ENCODE measurements at places on chromosomes 16 and 17.
A peak's percentile ranks its signal among the peaks of the same experiment; 100 is the strongest.

DNA sequence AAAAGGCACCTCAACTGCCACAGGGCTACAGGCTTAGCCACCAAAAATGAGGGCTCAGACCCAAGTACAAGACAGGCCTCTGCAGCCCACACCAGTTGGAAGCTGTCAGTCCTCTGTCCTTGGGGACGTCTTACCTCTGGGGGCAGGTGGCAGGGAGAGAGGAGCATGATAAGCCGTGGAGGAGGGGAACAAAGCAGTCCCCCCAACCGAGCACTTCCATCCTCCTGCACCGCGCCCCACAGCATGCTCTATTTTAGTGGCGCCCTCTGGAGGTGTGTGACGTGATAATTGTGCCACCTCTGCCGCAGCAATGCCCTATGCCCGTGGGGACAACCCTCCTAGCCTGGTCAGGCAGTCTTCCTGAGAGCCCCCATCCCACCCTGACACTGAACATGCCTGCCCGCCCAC lies 13.6 kb downstream of the G6PC3 start:
- no peak for DNase-seq

- no peak for DNase-seq
These were observed 95.2 kb upstream of the FOXF1 start for GRCh38 chr16:86414991-86415740.

DNA sequence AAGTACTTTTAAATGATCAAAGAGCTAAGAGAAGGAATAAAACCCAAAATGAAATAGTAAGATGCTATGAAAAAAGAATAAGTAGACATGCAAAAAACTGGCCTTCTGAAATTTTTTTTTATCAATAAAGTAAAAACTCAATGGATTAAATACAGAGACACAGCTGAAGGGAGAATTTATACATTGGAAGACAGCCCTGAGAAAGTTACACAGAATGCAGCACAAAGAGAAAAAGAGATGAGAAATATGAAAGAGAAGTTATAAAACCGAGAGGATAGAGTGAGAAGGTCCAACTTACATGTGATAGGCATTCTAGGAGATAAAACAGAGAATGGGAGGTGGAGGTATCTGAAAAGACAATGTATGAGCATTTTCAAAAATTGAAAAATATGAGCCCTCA lies 57.0 kb downstream of the MARF1 start:
- no peak for DNase-seq

DNA sequence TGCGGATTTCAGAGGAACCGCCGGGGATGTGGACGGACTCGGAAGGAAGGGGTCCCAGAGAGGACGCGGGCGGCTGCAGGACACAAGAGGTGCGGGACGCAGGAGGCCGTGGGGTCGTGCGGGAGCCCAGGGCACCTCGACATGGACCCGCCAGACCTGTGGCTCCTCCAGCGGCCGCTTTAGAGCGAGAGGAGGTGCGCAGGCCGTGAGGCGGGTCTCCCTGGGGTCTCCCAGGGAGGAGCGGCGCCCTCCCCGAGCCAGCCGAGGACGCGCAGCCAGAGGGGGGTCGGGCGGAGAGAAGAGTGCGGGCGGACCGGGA lies 6.8 kb upstream of the FLYWCH1 start:
- DNase-seq, result no peak

DNA sequence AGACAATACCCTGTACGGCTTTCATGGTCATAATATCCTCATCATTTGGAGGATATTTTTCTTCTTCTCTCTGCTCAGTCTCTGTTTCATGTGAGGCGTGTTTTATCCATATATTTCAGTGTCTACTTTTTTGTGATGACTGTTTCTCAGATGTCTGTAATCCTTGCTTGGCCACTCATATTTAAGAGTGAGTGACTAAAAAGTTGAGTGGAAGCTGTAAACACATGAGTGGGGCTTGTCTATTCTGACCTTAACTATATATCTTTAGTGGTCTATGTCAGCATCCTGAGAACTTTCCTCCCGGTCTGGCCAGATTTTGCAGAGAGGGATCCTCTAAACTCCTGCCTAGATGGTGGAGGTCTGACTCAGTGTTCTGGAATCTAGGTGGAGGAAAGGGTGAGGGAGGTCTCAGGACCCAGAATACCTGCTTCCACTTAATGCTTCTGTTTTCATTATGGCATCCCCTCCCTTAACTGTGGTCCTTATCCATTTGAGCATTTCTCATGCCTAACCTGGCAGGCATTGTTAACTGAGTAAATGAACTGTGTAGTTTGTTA lies 6.0 kb downstream of the DDX19B start:
- DNase-seq, result no peak

DNA sequence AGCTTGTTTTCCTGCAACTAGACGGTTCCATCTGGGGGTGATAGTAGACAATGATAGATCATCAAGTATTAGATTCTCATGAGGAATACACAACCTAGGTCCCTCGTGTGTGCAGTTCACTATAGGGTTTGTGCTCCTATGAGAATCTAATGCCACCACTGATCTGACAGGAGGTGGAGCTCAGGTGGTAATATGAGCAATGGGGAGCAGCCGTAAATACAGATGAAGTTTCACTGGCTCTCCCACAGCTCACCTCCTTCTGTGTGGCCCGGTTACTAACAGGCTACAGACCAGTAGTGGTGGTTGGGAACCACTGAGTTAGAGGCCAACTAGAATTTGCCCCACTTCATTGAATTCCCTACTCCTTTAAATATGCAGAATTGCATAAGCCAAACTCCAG lies 147.5 kb upstream of the HSBP1 start:
- no peak for DNase-seq

- no peak for DNase-seq
These were observed 50.6 kb upstream of the VPS4A start for GRCh38 chr16:69260506-69260905.

DNA sequence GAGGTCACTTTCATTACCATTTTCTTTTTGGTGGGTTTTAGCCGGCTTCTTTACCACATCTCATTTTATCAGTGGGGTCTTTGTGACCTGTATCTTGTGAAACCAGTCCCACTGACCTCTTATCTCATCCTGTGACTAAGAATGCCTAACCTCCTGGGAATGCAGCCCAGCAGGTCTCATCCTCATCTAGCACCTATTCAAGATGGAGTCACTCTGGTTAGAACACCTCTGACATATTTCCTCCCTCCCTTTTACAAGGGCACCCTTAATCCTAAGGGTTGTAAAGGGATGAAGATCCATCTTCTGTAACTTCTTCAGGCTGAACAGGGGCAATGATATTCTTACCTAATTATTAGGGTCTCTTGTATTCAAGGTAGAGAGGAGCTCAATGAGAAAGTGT lies 107.9 kb upstream of the HAS3 start:
- no peak for DNase-seq

GRCh38 chr16:83990492-83990891 lies 22.4 kb downstream of the NECAB2 start:
- DNase-seq, result no peak

- no peak for DNase-seq
These were observed 10.9 kb upstream of the IL34 start for GRCh38 chr16:70635336-70636016.

DNA sequence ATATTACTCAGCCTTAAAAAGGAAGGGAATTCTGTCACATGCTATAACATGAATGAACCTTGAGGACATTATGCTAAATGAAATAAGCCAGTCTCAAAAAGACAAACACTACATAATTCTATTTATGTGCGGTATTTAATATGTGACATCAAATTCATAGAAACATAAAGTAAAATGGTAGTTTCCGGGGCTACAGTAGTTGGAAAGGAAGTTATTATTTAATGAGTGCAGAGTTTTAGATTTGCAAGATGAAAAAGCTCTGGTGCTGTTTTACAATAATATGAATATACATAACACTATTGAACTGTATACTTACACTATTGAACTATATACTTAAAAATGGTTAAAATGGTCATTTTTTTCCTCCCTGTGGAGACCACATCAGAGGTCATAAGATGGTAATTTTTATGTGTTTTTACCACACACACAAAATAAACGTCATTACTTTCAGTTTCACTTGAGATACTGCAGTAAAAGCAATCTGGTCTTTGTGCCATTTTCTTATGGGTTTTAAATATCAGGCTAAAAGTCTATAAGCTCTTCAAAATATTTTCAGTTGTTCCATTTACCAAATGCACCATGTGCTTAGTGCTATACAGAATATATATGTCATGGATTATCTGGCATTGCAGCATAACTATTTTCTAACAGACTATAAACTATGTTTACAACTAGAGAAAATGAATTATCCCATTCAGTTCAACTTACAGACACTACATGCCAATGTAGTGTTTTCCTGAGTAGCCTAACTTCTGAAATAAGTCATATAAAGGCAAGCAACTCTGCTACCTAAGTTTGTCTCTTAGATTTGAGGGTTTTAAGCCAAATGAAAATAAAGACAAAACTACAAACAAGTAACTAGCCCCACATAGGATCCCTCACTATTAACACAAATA lies 90.9 kb downstream of the SPAG9 start:
- DNase-seq, result peak; percentile 9

DNA sequence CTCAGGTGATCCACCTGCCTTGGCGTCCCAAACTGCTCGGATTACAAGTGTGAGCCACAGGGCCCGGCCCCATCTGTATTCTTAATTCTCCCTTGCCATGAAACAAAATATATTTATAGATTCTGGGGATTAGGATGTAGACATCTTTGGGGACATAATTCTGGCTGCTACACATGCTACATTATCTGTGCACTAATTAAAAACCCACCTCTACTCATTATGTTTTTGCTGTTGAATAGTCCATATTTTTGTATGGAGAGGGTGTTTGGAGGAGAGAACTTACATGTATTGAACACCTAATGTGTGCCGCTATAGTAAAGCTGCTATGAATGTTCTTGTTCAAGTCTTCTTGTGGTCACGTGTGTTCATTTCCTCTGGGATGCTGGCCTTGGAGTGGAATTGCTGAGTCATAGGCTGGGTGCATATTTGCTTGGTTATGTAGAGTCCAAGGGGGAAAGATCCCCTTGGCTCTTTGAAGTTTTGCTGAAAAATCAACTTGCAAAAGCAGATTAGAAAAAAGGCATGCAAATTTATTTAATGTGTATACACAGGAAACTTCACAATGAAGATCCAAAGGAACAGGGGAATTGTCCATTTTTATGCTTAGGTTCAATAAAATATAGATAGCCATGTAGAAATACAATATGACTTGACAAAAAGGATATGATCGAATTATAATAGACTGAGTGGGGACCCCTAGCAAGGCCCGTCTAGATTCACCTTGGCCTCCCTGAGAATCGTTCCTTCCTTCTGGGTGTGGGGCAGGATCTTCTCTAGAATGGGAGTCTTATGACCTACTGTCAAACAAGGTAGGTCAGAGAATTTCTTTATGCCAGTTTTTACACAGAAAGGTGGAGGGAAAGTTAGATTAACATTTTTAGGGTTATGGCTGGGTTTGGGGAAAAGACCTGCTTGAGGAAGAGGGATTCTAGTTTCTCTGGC lies 42.1 kb upstream of the GPRC5B start:
- DNase-seq, result no peak

DNA sequence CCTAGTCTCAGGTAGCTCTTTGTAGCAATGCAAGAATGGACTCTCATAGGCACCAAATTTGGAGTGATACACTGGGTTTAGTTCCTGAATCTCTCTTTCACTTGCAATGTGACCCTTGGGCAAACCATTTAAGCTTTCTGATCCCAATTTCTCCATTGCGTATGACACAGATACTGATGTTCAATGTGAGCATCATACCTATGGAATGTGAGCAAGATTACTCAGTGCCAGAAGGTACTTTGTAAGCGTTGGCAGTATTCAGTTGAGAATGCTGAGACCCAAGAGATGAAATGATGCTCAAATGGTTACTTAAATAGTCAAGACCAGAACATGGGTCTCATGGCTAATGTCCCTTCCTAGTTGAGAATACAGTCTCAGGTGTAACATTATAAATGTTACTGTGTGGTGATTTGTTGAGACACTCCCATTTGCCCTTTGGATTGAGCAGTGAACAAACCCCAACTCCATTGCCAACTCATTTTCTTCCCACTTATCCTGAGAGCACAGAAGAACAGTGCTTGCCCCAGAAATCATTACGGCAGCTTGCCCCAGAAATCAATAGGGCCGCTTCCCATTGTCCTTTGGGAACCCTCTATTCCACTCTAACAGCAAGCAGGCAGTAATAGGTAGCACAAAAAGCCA lies 134.1 kb downstream of the SOX9 start:
- no peak for DNase-seq

GRCh38 chr16:50526796-50527195 lies 21.4 kb upstream of the NKD1 start:
- DNase-seq, result no peak

DNA sequence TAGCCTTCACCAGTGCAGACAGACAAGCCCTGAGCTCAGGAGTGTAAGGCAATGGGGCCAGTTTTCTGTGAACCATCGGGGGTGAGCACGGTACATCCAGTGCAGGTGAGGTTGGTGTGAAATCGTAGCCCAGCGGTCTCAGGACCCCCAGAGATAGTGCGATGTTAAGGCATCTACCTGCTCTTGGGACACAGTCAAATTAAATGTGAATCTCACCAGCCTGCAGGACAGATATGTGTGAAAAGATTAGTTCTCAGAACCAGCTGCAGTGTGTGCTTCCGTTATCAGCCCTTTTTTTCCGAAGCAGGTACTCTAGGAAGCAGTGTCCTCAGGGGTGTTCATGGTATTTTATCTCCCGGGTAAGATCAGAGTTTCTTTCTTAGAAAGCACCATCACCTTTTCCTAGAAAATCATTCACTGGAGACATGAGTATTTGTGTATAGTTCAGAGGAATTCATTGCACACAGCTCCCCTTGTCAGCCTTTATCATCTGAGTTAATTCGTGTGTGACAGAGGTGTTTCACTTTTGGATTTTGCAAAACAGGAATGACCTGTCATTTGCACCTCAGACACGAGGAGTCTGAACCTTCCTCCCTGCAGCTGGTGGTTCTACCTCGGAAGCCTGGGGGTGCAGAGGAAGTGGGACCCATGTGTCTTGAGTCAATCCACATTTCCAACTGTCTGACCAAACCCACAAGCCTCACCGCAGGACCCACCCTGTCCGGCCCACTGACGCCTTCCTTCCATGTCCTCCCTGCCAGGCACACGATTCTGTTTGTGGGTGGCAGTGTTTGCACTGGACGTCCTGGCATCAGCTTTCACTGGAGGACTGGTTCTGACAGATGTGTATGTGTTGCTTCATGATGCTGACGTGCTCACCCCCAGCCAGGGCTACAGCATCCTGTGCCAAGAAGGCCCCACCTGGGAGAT lies 107.8 kb downstream of the CLEC16A start:
- peak; percentile 56 for DNase-seq

- no peak for DNase-seq
These were observed 235.1 kb upstream of the NLRP1 start for GRCh38 chr17:5819396-5819795.

DNA sequence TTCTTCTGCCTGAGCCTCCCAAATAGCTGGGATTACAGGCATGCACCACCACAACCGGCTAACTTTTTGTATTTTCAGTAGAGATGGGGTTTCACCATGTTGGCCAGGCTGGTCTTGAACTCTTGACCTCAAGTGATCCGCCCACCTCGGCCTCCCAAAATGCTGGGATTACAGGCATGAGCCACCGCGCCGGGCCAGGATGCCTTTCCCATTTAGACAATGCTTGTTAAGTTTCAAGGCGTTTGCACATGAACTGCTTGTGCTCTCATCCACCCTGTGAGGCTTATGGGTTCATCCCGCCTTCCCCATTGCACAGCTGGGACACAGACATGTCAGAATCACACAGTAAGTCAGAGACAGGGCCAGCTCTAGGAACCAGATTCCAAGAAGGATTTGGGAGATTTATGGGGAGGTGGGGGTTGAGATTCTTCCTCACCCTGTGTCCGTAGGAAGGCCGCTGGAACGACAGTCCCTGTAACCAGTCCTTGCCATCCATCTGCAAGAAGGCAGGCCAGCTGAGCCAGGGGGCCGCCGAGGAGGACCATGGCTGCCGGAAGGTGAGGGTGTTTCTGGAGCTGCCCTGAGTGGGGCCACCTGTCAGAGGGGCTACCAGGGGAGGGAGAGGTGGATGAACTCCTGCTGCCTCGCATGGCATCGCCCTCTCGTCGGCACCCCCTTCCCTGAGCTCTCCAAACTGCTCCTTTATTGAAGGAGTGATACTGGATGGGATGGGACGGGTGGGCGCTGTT lies 46.3 kb downstream of the MRC2 start:
- DNase-seq, result no peak
